C1 segment of cervical spinal cord (tissue), 14 donors: ENCODE measurements at places on chromosomes 1 and 21.

DNA sequence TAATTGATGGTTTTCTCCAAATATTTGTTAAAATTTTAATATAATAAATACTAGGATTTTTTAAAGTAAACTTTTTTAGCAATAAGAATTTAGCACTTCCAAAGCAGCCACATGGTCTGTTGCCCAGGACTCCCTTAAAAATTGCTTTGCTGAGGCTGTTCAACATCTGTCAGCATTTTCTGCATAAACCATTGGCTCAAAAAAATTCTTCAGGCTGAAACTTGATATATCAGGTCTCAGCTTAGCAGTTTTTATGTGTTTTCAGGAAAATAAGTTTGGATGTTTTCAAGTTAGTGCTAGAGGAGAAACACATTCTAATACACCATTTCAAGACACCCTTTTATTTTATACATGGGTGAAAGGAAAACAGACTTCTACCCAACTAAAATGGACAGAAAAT is 69.1 kb upstream of the C1orf105 start:
- DNase-seq = no peak

DNA sequence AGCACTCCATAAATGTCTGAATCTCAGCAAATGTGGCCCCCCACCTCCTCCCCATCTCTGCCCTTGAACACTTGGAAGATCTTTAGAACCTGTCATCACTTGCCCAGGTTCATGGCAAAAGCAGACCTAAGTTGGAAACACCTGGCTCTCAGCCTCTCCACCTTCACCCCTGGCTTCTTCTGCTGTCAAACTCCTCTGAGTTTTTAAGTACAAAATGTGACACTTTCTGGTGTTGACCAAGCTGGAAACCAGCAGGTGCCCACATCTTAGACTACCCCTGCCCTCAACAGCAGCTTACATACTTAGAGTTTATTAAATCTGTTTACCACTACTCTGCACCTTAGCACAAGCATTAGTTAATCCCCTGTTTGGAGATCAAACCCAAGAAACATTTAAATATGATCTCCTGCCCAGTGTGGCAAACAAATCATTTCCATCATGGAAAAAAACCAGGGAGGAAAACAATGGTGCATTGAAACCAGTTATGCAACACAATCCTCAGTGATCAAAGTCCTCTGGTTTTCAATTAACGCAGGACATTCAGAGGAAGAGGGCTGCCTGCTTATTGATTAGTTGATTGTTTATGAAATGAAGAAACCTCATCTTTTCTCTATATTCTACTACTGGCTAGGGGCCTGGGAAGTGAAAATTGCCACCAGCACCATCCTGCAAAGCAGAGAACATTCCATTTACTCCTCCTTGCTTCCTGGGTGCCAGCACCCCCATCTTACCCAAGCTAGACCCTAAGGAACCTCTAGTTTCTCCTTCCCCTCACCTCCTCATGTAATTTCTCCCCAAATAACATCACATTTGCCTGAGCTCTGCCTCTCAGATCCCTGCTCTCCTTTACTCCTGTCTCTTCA is 139.4 kb upstream of the RAB4A start:
- DNase-seq = no peak

DNA sequence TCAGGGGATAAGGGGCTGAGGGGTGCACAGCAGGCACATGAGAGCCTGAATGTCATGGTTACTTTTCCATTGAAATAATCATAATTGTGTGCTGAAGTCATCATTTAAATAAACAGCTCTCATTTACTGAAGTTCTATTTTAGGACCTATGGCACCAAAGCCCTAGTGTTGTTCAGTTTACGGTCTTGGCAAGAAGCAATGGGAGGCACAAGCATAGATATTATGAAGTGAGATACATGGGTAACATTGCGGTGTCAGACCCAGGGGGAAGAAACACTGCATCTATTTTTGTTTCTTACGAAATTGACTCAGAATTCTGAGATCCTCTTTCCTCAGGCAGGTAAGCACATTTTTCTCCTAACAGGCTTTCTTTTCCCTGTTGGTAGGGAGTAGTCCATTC is 437.8 kb upstream of the PROX1 start:
- no peak for DNase-seq

DNA sequence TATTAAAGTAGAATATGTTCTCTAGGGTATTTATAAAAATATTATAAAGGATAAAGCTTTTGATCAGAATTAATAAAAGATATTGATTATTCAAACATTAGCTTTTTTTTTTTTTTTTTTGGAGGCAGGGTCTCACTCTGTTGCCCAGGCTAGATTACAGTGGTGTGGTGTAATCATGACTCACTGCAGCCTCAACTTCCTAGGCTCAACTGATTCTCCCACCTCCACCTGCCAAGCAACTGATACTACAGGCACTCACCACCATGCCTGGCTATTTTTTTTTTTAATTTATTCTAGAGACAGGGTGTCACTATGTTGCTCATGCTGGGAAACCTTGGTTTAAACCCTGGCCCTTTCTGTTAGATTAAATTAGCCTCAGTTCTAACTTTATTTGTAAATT is 188.3 kb downstream of the CLEC20A start:
- DNase-seq = no peak

DNA sequence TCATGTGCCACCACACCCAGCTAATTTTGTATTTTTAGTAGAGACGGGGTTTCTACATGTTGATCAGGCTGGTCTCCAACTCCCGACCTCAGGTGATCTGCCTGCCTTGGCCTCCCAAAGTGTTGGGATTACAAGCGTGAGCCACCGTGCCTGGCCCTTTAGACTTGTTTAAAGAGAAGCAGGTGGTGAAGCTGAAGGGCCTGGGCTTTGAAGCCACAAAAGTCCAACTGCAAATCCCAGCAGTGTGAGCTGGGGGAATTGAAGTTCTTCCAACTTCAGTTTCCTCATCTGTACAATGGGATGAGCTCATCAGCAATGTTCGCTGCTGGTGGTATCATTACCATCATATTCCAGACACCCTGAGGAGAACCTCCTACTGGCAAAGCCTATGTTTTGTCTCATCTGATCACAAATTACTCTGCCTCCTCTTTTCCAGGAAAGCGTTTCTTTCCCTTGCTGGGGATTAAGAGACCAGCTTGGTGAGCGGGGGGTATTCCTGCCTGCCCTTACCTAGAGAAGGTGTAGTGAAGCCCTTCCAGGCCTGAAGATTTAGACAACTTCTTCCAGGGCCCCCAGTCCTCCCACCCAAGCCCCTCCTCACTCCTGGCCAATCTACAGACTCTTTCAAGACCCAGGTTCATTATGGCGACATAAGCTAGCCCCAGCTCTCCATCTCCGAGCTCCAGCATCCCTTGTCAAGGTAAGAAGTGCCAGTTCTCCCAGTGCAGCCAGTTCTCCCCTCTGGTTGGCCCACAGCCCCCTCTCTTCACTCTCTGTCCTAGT is 2.4 kb upstream of the SHISA4 start:
- no peak for DNase-seq

DNA sequence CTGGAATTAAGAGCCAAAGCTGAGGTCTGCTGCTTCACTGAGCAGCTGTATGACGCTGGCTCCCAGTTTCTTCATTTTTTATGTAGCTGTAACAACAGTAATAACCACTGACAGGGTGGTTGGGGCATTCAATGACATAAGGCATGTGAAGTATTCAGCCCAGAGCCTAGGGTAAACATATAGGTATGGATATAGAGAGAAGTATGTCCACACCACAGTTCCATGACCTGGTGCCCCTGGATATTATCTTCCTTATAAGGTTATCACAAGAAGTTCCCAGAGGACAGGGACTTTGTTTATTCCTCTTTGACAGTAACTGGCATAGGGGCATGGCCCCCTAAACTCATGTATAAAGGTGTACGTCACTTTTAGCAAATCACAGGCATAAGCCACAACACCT is 14.7 kb downstream of the RAB42 start:
- no peak for DNase-seq

DNA sequence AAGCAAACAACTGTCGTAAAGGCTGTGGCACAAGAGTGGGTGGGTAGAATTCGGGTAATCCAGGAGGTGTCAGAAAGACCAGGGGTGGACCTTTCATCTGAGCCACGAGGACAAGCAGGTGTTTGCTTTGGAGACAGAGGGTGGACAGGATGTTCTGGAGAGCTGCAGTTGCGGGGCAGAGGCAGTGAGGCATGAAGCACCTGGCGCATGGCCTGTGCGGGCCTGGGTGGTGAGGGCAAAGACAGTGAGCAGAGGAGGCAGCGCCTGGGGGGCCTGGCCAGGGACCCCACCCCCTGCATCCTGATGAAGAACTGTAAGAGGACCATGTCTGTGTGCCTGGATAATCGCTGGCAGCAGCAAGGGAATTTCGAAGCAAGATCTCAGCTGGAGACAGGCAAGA is 24.9 kb downstream of the KIF26B start:
- DNase-seq = no peak

- DNase-seq = no peak
Measured at GRCh38 chr1:45793942-45794604, 9.3 kb upstream of the MAST2 start.

GRCh38 chr1:27832762-27833161 is 2.2 kb downstream of the PPP1R8 start:
- DNase-seq = no peak

GRCh38 chr1:153841463-153841994 is 66.3 kb downstream of the SLC27A3 start:
- no peak for DNase-seq

GRCh38 chr1:27931184-27931583 is 3.6 kb upstream of the SMPDL3B start:
- DNase-seq = no peak

- DNase-seq = no peak
Measured at GRCh38 chr1:3663999-3664699, 11.8 kb downstream of the TP73 start.

DNA sequence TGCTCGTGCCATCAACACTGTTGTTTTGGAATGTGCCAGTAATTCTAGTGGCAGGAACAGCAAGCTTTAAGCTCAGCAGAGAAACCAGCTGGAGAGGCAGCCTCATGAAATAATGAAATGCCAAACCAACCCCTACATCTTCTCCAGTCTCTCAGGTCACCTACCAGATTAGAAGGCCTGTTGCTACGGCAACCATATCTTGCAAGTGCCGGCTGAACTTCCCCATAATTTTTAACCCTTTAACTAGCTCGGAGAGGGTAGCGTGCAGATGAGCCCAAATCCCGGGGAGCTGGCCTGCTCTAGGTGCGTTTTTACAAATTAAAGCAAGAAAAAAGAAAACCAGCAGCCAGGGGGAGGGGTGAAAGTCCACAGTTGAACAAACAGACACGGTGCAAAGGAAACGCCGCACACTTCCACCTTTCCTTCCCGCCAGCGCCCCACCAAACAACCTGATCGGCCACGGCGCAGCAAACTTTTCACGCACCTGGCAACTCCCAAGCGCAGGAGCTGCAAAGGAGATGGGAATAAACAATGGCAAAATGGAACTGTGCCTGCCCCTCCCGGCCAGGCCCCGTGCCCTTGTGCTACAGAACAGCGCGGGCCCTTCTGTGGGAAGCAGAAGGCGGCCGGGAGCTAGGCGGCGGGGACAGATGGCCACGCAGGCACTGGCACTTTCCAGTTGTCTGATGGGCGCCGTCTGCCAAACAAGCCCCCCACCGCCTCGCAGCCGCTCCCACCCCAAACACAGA is 50.1 kb downstream of the SSBP3 start:
- no peak for DNase-seq

DNA sequence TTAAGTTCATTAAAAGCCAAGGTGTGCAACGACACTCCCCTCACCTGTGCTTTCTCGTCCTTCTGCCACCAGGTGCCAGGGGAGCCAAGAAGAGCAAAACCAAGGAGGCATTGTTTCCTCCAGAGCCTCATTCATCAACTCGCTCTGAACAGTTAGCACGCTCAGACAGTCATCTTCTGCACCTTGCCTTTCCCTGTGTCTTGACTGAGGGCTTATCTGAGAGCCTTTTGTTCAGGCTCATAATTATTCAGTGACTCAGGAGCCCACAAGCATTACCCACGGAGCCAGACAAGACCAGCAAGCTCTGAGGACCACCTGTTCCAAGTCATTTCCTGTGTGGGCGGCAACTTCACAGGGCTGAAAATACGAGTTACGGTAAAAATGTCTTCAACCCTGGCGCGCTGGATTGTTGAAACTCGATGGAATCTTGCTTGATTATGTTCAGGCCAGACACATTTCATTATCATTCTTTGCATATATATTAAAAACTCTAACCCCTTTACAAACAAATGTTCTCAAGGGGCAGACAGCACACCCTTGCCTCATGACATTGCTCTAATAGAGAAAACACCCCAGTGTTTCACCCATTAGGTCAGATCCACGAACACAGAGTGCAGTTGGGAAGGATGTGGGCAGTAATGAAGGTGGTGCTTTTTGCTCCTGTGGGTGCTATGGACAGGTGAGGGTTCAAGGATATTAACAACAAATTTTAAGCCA is 89.7 kb upstream of the RUNX1 start:
- DNase-seq = no peak

DNA sequence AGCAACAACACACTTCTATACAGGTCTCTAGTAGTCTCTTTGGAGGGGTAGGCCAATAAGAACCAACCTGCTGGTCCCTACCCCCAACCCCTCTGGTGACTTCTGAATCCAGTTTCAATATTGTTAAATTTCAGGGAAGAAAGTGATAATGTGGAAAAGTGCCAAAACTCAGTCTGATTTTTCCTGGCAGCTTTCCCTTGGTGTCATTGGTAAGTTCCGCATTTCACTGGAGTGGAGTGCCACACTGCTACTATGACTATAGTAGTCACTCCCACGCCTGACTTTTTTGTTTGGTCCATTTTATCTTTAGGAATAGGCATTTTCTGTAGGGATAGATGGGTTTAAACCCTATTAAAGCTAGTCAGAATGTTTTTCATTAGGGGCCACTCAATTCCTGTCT is 5.7 kb upstream of the ARID1A start:
- no peak for DNase-seq

DNA sequence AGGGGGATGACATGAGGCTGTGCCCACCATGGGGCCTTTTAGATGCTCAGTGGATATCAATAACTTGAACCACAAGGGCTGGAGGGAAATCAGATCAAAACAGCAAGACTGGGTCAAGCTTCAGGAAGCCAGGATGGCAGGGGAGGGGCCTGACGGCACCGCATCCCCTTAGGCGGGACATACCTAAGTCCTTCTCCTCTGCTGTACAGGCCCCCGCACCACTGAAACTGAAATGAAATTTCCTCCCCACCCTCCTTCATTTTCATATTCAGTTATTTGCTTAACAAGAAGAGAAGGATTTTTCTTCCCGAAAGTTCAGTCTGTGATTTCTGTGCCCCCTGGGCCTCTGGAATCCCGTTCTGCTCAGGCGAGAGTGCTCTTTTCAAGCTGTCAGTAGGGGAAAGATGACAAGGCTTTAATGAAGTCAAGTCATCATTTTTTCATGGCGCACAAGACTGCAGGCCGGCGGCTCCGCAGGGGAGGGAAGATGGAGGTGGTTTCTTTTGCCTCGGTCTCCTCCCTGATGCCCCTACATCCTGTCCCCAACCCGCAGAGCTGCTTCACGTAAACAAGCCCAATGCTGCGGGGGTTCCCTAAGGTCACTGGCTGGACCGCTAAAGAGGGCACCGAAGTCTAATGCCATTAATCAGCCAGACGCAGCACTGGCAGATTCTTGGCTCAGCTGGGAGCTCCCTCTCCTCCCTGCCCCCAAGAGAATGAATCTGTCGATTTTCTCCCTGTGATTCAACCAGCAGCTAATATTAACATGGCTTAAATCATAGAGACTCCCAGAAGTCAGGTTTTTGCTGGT is 264.8 kb downstream of the C1orf94 start:
- DNase-seq = no peak

GRCh38 chr21:38273745-38274542 is 17.2 kb downstream of the KCNJ15 start:
- DNase-seq = no peak

- DNase-seq = no peak
Measured at GRCh38 chr1:87647430-87648177, 318.9 kb downstream of the LMO4 start.
